GM23248 (cell line): ENCODE measurements at places on chromosomes 4 and X. TPM values are rescaled to one million over a fixed set of nuclear protein-coding genes. Genes with fewer than 3 reads are reported as not detected.
A peak's percentile ranks its signal among the peaks of the same experiment; 100 is the strongest.

The FGF13 gene
- 4.6 and 9.0 TPM in 2 replicates for total RNA-seq

The VCX3A gene
- not detected in 2 replicates for total RNA-seq

The F8A3 gene
- total RNA-seq, result 0.32 TPM in 1 of 2 replicates, not detected in the other

The ZNF630 gene
- 0.22 and 0.25 TPM in 2 replicates for total RNA-seq

The GABRB1 gene
- not detected in 2 replicates for total RNA-seq

The RTL3 gene
- total RNA-seq, result under 0.01 and 0.11 TPM in 2 replicates

The MAOB gene
- not detected in 2 replicates for total RNA-seq

The MUC7 gene
- not detected in 2 replicates for total RNA-seq

The ITM2A gene
- total RNA-seq, result not detected in 2 replicates

The FGFBP1 gene
- not detected in 2 replicates for total RNA-seq

The TRMT10A gene
- 1.6 and 5.3 TPM in 2 replicates for total RNA-seq

DNA sequence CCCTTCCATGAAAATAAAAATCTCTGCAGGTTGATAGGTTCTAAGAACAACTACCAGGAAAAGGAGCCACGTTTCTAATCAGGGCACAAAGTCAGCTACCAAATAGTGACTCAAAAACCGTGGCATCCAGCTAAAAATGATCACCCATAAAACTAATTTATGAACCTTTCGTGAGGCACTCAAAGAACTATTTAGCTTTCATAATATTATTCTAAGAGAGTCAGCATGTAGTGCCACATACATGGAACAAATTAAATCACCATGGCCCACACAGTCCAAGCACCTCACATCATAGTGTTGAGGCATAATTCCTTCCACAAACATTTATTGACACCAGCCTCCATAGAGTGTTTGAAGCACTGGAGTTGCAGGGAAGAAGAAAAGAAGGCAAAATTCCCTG lies 252.0 kb upstream of the PPARGC1A start:
- DNase-seq, result peak; percentile 42

- DNase-seq, result no peak
Measured at GRCh38 chrX:13051529-13052172, 7.2 kb upstream of the FAM9C start.

- peak; percentile 43 for DNase-seq
Measured at GRCh38 chr4:7933651-7934510, 5.8 kb downstream of the AFAP1 start.

DNA sequence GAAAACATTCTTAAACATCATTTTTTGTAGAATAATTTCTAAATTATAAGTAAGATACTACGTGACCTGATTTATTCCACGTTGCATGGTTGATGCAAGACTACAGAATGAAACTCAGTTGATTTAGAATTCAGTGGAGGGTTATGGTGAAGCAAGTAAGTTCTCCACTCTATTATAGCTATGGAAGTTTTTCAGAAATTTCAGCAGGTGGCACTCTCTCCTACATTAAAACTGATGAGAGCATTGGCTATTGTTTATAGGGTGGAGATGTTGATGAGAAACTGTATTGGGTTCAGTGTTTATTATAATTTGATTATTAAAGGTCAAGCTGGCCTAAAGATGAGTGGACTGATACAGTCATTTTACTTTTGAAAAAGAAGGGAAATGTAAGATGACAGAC lies 88.0 kb downstream of the FNIP2 start:
- DNase-seq, result peak; percentile 64

DNA sequence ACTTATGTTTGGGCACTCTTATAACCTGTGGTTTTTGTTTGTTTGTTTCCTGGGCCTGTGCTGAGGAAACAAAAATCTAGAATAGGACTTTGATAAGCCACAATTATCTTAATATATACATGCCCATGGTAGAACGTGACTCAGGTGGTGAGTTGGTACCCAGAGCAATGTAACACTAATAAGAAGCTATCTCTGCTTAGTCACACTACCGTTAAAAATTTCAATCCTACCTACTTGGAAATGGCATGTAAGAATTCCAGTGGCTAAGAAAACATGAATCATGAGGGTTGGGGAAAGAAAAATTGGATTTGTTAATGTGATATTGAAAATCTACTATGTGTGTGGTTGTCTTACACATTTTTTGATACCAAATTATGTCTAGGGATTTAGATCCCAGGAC lies 30.5 kb upstream of the ADGRG2 start:
- peak; percentile 5 for DNase-seq

GRCh38 chr4:174402470-174403176 lies 118.9 kb downstream of the CEP44 start:
- DNase-seq, result peak; percentile 25

DNA sequence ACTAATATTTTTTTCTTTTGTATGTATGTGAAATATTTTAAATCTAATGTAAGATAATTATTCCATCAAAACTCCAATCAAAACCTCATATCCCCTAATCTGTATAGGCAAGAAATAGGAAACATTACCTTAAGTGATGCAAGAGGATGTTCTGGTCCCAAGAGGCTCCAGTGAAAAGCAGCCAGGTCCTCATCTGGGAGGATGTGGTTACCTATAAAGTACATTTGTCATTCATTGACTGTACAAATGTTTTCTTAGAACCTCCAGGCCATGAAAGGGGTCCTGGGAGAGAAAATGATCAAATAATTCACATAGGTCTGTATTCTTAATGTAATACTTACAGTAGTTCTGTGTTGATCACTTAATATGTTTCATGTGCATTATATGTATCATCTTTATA lies 25.5 kb downstream of the FAM120C start:
- DNase-seq, result no peak

DNA sequence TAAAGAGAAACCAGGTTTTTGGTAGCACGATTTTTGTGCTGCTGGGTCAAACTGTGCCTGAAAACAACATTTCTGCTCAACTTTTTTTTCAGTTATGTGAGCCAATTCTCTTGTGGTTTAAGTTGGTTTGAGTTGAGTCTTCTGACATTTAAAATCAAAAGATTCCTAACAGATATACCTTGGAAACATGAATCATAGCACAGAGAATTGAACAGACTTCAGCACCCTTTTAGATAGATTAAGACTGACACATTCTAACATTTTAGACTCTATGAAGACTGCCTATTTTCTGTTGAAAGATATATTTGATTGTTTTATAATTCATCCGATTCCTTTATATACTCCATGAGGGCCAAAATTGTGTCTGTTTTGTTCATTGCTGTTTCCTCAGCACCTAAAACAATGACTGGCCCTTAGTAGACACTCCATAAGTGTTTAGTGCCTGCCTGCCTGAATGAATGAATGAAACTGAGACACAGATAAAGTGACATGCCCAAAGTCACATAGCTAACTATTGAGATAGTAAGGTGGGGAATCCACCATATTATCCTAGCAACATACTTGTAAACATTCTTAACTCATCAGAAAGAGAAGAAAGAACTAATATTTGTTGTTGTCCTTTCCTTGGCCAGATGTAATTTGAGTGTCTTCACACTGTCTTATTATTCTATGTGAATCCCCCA lies 624.0 kb downstream of the MID1IP1 start:
- no peak for DNase-seq

GRCh38 chr4:35525192-35525978 lies 718.9 kb downstream of the ARAP2 start:
- DNase-seq, result no peak

- no peak for DNase-seq
Measured at GRCh38 chr4:153116291-153116680, 88.0 kb upstream of the TRIM2 start.

GRCh38 chr4:189313861-189314513 lies 626.7 kb upstream of the FRG1 start:
- no peak for DNase-seq

DNA sequence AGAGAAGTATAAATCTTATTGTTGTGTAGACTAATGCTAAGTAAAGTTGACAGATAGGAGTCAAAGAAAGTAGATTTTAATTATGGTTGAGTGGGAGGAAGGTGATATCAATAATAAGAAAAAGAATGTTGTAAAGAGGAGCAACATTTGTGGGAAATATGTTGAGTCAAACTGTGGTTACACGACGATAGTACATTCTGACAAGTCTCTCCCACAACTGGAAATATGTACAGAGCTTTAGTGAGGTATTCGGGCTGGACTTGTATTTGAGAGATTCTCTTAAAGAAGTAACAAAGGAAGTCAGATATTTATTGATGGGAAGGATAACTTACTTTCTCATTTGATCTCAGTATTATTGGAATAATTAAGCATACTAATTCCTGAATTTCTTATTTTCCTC lies 525.3 kb upstream of the MAGEB2 start:
- peak; percentile 40 for DNase-seq

DNA sequence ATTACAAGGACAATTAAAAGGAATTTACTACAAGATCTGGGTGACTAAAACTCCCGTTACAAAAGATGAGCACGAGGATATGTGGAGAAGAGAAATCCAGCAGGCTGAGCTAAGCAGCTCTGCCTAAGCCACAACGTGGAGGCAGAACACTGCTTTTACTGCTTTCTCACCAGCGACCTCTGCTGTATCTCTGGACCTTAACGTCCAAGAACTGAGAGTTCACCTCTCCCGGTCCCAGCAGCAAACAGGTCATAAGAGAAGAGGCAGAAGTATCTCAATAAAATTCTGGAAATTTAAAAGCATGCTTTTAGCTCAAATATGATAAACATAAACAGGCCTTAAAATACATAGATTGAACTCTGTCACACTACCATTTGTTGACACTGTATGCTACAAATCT lies 81.0 kb downstream of the ADGRA3 start:
- peak; percentile 55 for DNase-seq

DNA sequence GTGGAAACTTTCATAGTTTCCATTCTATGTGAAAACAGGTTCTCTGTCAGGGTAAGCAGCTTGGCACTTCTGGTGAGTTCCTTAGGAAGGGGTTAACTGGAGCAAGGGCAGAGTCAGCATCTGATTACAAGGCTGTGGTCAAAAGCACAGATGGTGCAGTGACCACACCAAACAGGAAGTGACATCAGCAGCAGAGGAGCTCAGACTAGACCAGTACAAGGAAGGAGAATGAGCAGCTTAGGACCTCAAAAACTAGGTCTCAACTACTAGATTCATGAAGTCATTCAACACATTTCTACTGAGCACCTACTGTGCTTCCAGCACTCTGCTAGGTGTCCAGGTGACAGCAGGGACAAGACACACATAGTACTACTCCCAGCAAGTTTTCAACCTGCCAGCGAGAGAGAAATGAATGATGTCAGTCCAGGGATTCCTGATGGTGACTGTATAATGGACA lies 130.2 kb downstream of the AMELX start:
- peak; percentile 64 for DNase-seq

- no peak for DNase-seq
Measured at GRCh38 chr4:78926826-78927225, 12.4 kb downstream of the PAQR3 start.

GRCh38 chr4:73224886-73225285 lies 33.7 kb downstream of the ANKRD17 start:
- no peak for DNase-seq

- DNase-seq, result no peak
Measured at GRCh38 chr4:163385466-163385865, 41.8 kb downstream of the NPY5R start.

GRCh38 chr4:180993244-180993836 lies 1249.9 kb upstream of the TENM3 start:
- no peak for DNase-seq

- DNase-seq, result no peak
Measured at GRCh38 chrX:103999234-103999633, 14.3 kb downstream of the H2BW1 start.

- DNase-seq, result peak; percentile 0
Measured at GRCh38 chrX:67893931-67894330, 350.1 kb downstream of the AR start.

- no peak for DNase-seq
Measured at GRCh38 chrX:97984641-97985040, 1100.9 kb downstream of the RPA4 start.

GRCh38 chr4:120616041-120616440 lies 306.5 kb downstream of the PRDM5 start:
- no peak for DNase-seq

DNA sequence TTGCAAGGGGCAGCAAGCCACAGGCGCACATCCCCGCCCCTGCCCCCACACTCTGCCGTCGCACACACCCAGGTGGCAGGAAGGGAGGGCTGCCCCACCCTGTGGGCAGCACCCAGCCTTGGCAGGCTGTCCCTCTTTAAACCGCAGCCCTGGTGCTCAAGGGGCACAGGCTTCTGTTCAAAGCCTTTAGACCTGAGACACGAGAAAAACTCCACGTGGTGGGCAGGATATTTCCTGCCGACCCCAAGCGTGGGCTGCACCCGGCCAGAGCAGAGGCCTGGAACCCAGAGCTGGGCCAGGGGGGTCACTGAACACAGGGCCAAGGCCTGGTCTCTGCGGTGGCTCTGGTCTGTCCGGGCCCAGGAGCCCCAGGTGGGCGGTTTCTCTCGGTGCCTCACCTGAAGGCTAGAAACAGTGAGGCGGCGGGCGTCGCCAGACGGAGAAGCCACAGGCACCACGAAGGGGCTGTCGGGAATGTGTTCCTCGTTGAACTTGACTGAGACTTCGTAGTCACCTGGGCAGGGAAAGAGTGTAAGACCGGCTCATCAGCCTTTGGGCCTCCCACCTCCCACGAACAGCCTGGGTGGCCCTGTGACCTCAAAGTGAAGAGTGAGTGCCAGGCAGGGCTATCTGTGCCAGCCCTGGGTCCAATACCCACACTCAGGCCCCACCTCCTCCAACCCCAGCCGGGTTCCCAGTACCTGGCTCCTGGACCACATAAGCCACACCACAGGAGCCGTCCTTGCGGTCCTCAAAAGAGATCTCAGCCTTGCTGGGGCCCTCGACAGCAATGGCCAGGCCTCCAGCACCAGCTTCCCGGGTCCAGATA lies 23.0 kb downstream of the FLNA start:
- DNase-seq, result no peak

DNA sequence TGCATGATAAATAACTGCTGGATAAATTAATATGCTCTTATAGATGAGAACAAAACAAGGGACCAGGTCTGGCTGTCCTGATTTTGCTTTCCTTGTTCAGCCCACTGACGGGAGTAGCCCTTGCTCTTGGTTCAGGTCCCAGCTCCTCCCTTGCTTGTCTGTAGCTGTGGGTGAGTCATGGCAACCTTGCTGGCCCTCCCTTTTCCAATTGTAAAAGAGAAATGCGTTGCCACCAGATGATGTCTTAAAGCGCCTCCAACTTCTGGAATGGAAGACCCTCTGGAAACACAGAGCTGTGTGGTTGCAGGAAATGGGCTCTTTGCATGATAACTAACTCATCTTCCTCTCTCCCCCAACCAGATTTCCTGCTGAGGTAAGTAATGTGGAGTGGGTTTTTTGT lies 171.4 kb downstream of the AASDH start:
- DNase-seq, result peak; percentile 66

- DNase-seq, result no peak
Measured at GRCh38 chr4:121651597-121651996, 45.2 kb downstream of the ANXA5 start.

GRCh38 chrX:150038315-150038714 lies 100.0 kb upstream of the EOLA2 start:
- DNase-seq, result no peak

DNA sequence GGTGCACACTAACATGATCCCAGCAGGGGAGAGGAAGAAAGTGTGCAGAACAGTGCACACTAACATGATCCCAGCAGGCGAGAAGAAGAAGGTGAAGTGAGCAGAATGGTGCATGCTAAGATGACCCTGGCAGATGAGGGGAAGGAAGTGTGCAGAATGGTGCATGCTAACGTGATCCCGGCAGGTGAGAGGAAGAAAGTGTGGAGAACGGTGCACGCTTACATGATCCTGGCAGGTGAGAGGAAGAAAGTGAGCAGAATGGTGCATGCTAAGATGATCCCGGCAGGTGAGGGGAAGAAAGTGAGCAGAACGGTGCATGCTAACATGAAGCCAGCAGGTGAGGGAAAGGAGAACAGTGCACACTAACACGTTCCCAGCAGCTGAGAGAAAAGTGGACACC lies 83.7 kb downstream of the ACOX3 start:
- no peak for DNase-seq
